Effector CD4-positive, alpha-beta T cell (primary cell): ENCODE measurements at places on chromosomes 7 and 10.

DNA sequence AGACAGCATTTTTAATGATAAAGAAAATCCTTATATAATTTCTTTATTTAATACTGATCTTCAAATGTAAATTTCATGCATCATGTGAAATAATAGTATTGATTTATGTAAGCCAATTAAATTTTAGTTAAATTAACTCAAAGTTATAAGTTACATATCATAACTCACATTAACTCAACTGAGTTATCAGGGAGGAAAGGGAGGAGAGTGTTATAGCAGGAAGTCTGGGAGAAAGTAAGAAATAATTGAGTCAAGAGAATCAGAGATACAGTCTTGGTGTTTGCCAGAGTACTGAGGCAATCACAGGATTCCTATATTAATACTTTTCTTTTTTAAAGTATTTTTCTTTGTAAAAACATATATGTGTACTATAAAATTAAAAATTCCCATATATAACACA, 4.0 kb downstream of the BICC1 start:
- DNase-seq = no peak

- no peak for DNase-seq
These were observed 162.2 kb downstream of the ELMO1 start for GRCh38 chr7:37286454-37286832.

DNA sequence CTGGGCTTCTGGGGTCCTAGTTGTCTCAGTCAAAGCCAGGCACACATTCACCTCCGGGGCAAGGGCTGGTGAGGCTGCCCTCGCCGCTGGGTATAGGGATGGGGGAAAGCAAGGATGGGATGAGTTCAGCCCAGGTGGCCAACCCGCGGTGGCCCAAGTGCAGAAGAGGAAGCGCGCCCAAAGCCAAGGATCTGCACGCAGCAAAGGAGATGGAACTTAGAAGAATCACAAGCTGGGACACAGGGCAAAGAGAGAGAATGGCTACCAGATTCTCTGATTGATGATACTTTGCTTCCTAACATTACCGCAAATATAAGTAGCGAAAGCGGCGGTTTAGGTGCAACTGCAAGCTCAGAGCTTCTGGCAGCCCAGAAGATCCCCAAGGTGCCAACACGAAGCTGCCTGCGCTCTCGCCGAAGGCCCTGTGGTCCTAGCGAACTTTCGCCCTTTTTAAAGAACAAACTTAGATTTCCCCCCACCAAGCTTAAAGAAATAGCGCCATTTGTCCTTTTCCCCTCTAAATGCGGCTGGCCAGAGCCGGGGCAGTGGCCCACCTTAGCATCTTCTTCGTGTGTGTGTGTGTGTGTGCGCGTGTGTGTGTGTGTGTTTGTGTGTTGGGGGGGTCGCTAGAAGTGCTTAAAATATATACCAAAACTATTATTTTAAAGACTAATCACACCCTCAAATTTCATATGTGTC, 927 bp upstream of the MKX start:
- no peak for DNase-seq

- DNase-seq = no peak
These were observed 265.8 kb upstream of the NEBL start for GRCh38 chr10:21162948-21163347.

DNA sequence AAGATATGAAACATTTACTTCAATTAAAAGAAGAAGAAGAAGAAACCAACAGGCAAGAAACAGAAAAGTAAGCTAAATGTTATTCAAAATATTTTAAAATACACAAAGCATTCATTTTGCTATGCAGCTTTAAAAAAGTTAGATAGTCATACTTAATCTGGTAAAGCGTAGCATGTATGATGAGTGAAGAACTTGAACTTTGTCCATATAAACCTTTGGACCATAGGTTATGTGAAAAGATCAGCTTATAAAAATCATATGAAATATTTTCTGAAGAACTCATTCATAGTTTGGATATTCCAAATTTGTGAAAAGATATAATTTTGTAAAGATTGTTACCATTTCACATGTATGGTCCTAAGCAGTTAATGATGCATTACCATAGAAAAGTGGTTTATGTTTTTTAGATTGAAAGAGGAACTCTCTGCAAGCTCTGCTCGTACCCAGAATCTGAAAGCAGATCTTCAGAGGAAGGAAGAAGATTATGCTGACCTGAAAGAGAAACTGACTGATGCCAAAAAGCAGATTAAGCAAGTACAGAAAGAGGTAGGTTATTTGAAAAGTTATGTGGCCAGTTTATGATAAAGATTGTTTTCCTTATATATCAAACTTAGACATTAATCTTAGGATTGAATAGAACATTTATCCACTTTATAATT, 37.3 kb downstream of the KIF20B start:
- no peak for DNase-seq

DNA sequence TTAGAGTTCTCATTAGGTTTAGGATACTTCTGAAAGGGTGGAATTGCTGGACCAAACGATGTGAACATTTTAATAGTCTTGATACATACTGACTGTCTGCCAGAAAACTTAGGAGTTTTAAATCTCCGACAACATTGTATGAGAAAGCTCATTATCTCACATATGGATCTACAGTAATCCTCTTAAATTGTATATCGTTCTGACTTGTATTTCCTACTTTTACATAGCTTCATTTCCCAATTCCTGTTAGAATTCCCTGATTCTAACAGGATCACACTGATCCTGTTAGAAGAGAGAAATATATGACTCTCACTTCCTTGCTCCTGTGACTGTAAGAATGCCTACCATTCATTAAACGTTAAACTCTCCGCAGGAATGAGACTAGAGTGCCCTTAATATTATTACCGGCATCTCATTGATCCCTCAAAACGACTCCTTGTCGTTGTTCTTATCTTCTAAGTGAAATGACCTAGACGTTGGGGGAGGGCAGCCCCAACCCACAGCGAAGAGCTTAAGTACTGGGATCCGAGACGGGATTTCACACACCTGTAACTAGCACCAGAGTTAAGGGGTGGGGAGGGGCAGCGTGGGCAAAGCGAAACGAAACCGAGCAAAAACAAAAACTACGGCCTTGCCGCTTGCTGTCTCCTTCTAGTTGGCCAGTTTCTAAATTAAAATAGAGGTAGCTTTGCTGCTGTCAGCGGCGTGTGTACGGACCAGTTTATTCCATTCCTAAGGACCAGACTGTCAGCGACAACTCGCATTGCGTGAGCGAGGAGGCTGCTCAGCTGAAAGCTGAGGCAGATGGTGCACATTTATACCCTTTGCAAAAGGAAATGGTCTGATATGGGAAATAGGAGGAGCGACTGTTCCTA, 678 bp upstream of the TMEM106B start:
- no peak for DNase-seq

- no peak for DNase-seq
These were observed 47.5 kb downstream of the TASOR2 start for GRCh38 chr10:5732141-5732540.

- DNase-seq = no peak
These were observed 34.9 kb upstream of the LOXL4 start for GRCh38 chr10:98302741-98303365.

- no peak for DNase-seq
These were observed 65.8 kb upstream of the LAMB4 start for GRCh38 chr7:108196004-108196403.

GRCh38 chr7:132218876-132219275, 357.4 kb downstream of the PLXNA4 start:
- no peak for DNase-seq

GRCh38 chr7:69661342-69661741, 63.1 kb downstream of the AUTS2 start:
- DNase-seq = no peak

DNA sequence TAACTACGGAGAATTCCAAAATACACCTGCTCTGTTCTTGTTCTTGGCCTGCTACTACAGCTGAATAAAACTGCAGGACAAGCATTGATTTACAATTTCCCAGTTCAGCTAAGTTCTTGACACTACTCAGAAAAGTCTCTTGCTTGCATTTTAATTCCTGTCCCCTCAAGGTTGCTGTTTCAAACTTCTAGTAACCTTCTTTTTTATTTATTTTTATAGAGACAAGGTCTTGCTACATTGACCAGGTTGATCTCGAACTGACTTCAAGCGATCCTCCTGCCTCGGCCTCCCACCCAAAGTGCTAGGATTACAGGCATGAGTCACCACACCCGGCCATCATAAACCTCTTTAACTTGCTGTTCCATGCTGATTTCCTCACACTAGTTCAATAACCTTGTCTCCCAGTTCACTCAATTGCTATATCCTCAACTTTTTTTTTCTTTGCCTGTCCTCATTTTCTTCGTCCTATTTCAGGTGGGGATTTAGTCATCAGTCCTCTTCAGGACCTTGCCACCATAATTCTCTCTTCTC, 79.9 kb downstream of the ARHGAP21 start:
- DNase-seq = no peak

DNA sequence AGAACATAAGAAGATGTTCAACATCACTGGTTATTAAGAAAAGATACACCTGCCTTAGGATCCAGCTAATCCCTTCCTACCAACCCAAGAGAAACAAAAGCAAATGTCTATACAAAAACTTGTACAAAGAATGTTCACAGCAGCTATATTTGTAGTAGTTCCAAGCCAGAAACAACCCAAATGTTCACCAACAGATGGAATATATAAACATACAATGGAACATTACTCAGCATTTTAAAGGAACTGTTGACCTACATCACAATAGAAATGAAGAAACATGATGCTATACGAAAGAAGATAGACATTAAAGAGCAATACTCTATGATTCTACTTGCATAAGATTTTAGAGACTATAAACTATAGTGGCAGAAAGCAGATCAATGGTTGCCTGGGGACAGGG, 149.4 kb downstream of the ZNF438 start:
- no peak for DNase-seq

DNA sequence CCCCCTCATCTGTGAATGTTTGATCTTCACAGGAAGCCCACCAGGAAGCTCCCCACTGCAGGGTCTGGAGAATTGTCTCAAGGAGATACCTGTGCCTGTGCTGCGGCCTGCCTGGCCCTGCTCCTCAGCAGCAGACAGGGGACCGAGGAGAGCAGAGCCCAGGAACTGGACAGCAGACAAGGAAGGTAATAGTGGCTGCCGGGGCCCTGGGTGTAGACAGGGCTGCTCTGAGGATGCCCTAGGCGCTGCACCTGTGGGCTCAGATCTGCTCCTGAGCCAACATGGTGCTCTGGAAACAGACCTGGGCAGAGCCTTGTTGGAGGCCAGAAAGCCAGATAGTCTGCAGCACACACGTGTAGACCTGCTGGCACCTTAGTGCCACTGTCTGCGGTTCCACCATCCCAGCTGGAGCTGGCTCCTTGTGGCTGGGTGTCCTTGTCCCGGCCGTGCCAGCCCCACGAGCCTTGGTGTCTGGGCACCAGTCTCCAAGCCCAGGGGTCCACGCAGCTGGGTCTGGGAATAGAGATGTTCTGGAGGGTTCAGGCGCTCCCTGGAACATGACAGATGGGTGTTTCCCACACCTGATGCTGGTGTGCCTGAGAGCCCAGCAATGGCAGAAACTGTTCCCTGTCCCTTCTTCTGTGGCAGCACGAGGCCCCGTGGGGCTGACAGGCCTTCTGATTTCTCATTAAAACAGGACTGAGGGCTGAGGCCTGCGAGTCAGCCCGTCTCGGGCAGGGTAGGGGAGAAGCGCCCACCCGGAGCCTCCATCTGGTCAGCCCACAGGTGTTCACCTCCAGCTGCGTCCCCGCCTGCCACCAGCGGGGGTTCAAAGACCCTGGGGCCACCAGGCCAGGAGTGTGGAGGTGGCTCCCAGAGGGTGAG, 44.7 kb downstream of the ZNF467 start:
- DNase-seq = no peak

- DNase-seq = no peak
These were observed 1059.4 kb downstream of the NRG3 start for GRCh38 chr10:82934429-82934828.

DNA sequence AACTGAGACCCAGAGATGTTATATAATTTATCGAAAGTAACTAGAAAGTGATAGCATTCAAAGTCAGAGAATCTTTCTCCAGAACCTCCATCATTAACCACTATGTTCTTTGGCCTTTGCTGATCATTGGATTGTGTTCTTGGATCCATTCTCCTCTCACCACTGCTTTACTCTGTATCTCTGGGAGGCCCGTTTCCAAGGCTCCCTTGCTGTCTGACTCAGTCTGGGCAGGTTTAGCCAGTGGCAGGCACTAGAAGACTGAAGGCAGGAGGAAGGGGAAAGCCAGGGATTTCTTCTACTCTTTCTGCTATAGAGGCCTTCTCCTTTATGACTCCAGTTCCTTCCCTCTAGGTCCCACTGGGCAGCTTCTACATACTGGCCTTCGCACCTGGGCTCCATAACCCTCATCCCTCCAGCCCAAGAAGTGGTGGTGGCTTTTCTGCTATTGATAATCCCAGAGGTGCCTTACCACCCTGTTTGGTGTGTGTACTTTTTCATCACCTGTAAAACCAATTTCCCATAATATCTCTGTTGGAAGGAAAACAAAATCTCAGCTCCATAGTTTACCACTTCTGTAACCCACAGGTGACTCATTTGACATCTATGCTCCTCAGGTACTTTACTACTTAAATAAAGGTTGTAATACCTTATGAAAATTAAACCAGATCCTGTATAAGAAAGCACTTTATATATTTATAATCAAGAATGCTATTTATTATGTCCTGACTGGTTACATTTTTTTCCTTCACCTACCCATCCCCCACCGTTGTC, 36.0 kb downstream of the BCAP29 start:
- no peak for DNase-seq

- DNase-seq = no peak
These were observed 89.5 kb upstream of the LYZL1 start for GRCh38 chr10:29199339-29199738.
